ENCODE measurements at places on chromosomes 13 and 19.

GRCh38 chr13:44971656-44972595 is 17.3 kb downstream of the NUFIP1 start:
- DNase-seq = no peak

DNA sequence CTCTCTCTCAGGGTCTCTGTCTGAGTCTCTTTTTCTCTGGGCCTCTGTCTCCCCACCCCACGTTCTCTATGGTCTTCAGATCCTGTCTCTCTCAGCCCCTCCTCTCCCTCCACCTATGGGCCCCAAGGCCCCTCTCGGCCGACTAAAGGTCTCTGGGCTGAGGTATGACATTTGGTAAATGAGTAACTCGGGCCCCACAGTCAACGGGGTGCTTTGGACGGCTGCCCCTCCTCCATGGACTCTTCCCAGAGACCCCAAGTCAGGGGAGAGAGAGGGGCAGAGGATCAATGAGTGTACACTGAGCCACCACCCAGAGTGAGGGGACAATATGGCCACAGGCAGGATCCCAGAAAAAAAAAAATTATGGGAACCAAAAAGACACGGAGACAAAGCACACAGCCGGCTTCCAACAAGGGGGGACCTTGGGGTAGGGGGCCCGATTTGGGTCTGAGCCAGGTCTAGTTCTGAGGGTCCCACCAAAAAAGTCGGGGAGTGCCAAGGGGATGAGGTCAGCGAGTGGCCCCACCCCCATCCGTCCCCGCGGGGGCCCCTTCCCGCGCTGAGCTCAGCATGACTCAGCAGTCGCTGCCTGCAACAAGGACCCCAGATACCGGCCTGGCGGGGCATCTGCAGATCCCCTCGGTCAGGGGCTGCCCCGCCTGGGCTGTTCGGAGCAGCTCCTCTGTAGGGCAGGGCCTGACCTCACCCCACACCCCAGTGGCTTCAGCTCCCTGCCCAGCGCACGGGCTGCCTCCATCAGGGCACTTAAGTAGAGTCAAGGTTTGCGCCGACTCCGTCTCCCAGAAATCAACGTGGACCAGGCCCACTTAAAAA is 1.5 kb upstream of the FTL start:
- peak; percentile 64 for DNase-seq

DNA sequence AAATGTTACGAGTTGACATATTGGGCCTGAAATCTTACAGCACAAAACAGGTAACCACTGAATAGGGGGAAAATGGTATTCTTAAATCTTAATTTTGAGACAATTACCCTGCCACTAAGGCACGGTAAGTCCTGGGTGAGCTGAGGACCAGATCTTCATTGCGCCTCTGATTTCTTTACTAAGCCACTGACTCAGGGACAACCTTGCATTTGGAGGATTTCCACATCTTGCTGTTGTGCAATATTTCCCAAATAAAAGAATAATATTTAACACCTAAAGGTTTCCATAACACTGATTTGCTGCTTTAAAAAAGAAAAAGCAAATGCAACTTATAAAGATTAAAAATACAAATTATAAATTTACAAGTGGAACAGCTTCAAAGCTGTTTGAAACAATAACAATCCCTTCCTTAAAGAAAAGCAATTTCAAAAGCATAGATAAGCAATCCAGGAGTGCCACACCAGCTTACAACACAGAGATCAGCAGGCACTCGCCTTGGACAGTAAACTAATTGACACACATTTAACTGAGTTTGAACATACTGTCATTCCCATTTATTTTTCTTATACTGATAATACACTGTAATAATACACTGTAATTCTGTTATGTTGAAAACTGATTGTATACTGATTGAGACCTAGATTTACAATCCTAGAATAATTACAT is 79.6 kb upstream of the DOCK9 start:
- no peak for DNase-seq

DNA sequence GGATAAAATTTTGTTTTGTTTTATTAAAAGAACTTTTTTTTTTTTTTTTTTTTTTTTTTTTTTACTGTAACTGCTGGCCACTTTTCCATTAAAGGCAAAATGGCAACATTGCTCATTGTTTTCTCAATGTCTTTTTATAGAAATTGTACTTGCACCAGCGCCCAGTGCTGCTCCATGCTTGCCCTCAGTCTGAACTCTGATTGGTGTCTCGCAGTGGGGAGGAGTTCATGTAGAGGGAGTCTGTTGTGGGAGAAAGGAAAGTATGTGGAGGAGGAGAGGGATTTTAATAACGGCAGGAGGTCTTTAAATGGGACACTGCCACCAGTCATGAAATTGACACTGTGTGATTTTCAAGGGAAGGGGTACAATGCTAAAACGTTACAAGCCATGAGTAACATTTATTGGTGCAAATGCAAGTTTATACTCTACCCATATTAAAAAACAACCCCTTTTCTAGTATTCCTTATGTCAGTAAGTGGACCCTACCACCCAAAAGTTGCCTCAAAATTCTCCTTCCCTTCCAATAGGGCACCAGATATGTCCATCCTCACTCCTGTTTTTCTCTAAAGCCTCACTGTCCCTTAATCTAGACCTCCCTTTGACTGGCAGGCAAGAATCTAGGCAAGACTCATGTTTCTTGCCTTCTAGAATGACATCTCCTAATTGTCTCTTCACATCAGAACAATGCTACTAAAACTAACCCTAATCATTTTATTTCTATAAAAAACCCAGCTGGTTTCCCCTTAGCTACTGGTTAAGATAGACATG is 3.2 kb downstream of the RASL11A start:
- DNase-seq = no peak

- DNase-seq = peak; percentile 67
Observed at GRCh38 chr19:49469828-49470614, 4.0 kb upstream of the FLT3LG start.

DNA sequence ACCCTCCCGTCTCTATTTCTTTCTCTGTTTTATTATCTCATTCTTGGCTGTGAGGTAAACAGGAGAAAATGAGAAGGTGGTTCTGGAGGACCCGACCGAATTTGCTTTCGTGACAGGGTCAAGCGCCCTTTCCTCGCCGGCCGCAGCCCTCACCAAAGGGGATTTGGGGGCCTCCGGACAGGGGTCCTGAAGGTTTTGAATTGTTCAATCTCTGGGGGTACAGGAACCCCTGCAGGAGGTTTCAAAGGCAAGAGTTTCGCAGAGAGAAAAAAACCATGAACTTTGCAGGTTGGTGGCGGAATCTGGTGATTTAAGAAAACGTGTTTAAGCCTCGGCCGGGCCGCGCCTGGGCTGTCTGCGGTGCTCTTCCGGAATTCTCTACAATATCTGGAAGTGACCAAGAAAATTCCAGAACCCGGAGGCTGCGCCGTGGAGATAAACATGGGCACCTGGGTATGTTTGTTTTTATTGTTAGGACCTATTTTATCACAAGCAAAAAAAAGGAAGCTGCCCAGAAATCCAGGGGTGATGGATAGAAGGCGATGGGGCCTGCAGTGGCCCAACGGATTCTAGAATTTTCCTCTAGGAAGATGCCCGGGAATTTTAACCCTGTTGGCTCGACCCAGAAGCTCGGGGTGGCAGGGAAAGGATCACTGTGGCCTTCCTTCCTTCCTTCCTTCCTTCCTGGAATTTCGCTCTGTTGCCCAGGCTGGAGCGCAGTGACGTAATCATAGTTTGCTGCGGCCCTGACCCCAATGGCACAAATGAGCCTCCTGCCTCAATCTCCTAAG is 14.2 kb upstream of the PTBP1 start:
- no peak for DNase-seq

GRCh38 chr13:106286811-106287210 is 248.7 kb downstream of the EFNB2 start:
- DNase-seq = no peak

- DNase-seq = peak; percentile 62
Observed at GRCh38 chr19:46616631-46617322, 8.1 kb downstream of the PTGIR start.

GRCh38 chr19:6999933-7000332 is 21.3 kb downstream of the MBD3L2B start:
- DNase-seq = no peak

All from activated CD4-positive, alpha-beta T cell treated with anti-CD3 and anti-CD28 coated beads for 4 hours (primary cell).